ENCODE measurements at places on chromosomes 3 and 15. TPM values are rescaled to one million over a fixed set of nuclear protein-coding genes. Genes with fewer than 3 reads are reported as not detected.

DNA sequence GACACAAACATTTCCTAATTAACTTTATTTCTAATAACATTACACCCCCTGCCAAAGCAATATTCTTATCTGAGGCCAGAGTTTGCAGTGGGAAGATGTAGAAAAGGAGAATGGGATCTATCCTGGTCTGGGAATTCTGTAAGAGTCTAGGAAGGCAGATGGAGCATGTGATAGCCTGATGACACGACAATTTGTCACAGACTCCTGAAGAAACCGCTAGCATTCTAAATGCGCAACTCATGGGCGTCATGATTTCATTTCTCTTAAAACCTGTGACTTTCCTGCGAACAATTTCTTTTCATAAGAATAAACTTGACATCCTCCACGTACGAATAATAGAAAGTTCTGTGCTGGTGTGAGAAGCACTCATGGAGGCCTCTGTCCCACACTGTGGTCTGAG lies 72.9 kb upstream of the ATP10A start:
- no peaks in the 10 kb centered on the region for H3K27me3 ChIP-seq
- H3K36me3 ChIP-seq: no peaks in the 10 kb centered on the region
- H3K4me1 ChIP-seq: peaks cover 21% of the 10 kb centered on the region
- no peak overlapping the region for H3K27ac ChIP-seq
- no peak for DNase-seq

DNA sequence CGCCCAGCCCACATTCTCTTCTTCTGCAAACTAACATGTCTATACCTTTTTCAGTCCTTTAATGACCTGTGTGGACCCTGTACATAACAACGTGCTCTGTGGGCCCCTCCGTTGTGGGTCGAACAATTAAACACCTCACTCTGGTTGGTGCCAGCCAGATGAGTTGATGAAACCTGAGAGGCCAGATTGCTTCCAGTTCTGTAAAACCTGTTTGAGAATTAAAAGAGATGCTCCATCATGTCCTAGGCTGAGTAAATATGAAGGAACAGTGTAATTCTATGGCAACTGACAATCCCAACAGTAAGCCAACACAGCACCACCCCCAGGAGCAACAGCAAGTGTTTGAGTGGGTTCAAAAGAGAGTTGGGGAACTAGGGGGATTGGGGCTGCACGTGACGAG lies 5.7 kb upstream of the THBS1 start:
- no peak overlapping the region for H3K27ac ChIP-seq
- no peak overlapping the region for H3K4me3 ChIP-seq
- no peaks in the 10 kb centered on the region for H3K27me3 ChIP-seq
- H3K4me1 ChIP-seq: peaks cover 34% of the 10 kb centered on the region

DNA sequence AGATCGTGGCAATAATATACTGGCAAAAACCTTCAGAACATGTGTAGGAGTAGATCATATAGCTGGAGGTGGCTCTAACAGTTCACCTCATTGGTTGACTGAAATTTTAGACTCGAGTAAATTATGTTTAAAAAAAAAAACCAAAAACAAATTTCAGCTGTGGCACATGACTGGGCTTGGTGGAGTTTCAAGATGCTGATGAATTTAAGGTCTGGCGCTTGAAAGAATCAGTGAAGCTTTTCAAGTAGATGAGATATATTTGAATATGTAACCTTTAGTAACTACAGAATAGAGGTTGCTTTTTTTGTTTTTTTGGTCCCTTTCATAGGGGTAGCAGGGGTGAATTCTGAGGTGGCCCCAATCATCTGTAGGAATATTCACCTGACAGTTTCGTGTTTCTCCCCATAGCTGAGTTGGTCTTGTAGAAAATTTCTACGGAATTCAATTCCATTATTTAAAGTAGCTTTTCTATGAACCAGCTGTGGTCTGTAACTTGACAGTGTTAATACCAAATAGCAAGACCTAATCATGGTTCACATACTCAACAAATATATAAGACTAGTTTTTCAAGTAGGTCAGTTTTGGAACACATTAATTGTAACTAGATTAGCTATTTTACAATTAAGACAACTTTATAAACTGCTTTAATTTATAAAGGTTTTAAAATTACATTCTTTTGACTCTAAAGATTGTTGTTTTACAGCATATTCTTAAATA lies 65.6 kb downstream of the MAP4 start:
- no peak overlapping the region for H3K27ac ChIP-seq
- no peak overlapping the region for H3K4me3 ChIP-seq
- H3K27me3 ChIP-seq: no peaks in the 10 kb centered on the region
- DNase-seq: no peak

DNA sequence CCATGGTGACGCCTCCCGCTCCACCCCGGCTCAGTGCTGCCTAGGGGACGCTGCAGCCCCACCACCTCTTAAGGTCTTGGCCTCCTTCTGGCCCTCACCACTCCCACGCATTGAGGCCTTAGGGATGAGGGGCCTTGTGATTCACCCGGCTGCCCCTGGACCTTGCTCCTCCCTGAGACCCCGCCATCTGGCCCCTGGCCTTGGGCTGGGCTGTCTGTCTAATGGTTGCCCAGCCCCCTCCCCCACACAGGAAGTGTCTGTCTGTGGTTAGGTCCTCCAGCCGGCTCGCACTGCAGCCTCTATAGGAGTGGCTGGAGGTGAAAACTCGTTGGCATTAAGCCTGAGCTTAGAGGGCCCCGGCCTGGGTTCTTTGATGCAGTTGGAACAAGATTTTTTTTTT lies 21.5 kb upstream of the MTHFS start:
- no peaks in the 10 kb centered on the region for H3K27me3 ChIP-seq
- H3K27ac ChIP-seq: no peak overlapping the region
- no peak overlapping the region for H3K4me3 ChIP-seq
- peaks cover 7% of the 10 kb centered on the region for H3K4me1 ChIP-seq
- no peak for DNase-seq

DNA sequence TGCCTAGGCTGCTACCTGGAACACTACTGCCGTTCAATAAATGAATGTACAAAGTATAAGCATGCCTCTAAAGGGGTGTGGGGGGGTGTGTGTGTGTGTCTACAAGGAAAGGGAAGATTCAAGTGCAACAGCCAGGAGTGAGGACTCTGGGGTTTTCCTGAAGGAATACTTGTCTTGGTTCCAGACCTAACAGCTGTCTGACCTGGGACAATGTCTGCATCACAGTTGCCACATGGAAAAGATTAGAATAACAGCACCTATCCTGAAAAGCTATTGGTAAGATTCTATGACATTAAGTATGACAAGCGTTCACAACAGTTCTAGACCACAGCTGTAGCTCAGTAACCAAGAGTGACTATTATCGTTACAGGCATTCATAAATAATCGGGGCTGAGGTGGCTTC lies 345.2 kb downstream of the FOXP1 start:
- DNase-seq: no peak
- peaks cover 52% of the 10 kb centered on the region for H3K4me1 ChIP-seq
- H3K4me3 ChIP-seq: no peak overlapping the region
- no peaks in the 10 kb centered on the region for H3K36me3 ChIP-seq
- no peaks in the 10 kb centered on the region for H3K27me3 ChIP-seq

- no peaks in the 10 kb centered on the region for H3K36me3 ChIP-seq
- peaks cover 15% of the 10 kb centered on the region for H3K4me1 ChIP-seq
- no peak overlapping the region for H3K27ac ChIP-seq
These were observed 105.4 kb downstream of the LINGO1 start for GRCh38 chr15:77527164-77527778.

DNA sequence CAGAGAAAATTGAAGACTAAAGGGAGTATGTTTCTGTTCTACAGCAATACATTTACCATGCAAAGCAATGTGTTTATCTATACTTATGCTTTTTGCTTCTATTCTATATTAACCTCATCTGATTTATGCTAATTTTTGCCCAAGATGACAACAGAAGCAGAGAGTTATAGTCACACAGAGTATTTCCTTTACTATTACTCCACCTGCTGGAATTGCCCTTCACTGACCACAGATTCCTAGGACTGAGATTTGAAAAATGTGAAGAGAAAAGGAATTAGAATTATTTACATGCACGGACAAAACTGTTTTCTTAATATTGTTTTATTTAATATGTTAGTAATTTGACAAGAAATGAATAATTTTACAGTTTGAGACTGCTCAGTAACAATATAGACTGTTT lies 745.6 kb downstream of the VGLL3 start:
- DNase-seq: no peak
- H3K27ac ChIP-seq: no peak overlapping the region
- no peaks in the 10 kb centered on the region for H3K4me1 ChIP-seq

DNA sequence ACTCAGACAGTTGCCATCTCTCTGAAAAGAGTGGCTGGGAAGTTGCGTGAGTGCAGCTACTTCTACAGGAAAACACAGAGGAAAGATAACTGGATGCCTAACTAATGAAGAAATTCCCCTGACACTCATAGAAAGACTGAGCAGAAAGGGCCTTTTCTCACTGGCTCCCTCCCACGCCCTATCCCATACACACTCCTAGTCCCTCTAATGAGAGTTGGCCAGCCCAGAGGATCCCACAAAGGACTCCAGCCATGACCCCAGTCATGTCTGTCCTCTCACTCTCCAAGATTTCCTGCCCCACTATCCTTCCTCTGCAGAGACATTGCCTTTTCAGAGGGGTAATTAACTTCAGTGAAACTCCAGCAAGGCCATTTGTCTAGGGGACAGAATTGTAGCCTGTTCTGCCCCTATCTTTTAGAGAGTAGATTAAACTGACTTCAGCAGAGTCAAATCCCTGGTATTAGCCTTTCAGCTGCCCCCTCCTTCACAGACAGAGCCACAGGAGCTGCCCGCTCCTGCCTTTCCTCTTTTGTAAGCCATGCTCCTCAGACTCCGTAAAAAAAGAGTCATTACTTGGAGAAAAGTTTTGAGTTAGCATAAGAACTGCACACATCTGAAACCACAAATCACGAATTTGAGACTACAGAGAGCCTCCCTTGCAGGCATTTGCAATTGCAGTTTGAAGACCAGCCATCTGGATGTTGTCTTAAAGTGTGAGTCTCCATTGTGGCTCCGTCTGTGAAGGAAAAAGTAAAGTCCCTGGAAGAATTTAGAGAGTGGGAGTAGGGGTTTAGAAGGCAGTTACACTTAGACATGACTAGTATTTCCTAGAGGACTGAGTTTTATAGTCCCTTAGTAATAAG lies 129.1 kb upstream of the SEMA6D start:
- H3K4me3 ChIP-seq: no peak overlapping the region
- no peaks in the 10 kb centered on the region for H3K4me1 ChIP-seq
- no peak for DNase-seq
- no peaks in the 10 kb centered on the region for H3K27me3 ChIP-seq
- no peak overlapping the region for H3K27ac ChIP-seq

- no peak overlapping the region for H3K27ac ChIP-seq
- no peak overlapping the region for H3K4me3 ChIP-seq
- H3K36me3 ChIP-seq: no peaks in the 10 kb centered on the region
- no peaks in the 10 kb centered on the region for H3K27me3 ChIP-seq
These were observed 57.7 kb downstream of the PRTG start for GRCh38 chr15:55685286-55685685.

- H3K27me3 ChIP-seq: no peaks in the 10 kb centered on the region
- no peak overlapping the region for H3K27ac ChIP-seq
- H3K4me1 ChIP-seq: peaks cover 9% of the 10 kb centered on the region
- no peak for DNase-seq
These were observed 598.3 kb upstream of the ZNF385D start for GRCh38 chr3:22349215-22349851.

DNA sequence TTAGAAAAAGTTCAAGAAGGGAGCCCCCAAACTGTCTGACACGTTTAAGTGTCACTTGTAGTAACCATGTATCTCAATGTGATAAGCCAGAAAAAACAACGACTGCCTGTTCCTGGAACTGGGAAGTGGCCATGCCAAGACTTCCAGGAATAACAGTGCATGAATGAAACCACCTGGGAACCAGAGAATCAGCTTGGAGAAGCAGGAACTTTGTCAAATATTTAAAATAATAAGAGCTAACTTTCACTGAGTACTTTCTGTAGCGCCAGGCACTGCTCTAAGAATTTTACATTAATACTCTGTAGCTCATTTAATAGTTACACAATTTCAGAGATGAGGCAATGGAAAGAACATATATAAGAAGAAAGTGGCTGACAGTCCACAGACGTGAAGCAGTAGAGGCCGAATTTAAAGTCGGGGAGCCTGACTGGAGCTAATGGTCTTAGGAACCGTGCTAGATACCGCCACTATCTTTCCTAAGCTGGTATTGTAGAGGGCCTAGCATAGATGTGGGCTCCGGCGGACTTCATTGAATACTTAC lies 876 bp downstream of the PLSCR1 start:
- H3K36me3 ChIP-seq: no peaks in the 10 kb centered on the region
- H3K27me3 ChIP-seq: no peaks in the 10 kb centered on the region
- H3K4me3 ChIP-seq: peak overlapping the region; percentile 81
- no peak for DNase-seq
- peak overlapping the region; percentile 98 for H3K27ac ChIP-seq

GRCh38 chr15:85470563-85471271 lies 90.3 kb downstream of the AKAP13 start:
- peaks cover 39% of the 10 kb centered on the region for H3K4me1 ChIP-seq
- no peak for DNase-seq

DNA sequence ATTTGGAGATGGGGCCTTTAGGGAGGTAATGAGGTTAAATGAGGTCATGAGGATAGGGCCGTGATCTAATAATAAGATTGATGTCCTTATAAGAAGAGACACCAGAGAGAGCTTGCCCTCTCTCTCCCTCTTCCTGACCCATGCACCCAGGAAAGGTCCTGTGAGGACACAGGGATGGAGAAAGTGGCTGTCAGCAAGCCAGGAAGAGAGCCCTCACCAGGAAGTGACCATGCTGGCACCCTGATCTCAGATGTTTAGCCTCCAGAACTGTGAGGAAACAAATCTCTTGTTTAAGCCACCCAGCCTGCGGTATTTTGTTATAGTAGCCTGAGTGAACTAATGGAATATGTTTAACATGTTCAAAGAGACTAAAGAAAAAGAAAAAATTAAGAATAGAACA lies 15.3 kb upstream of the GNB5 start:
- DNase-seq: no peak
- no peak overlapping the region for H3K27ac ChIP-seq
- H3K4me3 ChIP-seq: no peak overlapping the region
- H3K36me3 ChIP-seq: peaks cover 14% of the 10 kb centered on the region

GRCh38 chr3:14883226-14883625 lies 64.2 kb upstream of the NR2C2 start:
- peaks cover 14% of the 10 kb centered on the region for H3K4me1 ChIP-seq
- H3K27ac ChIP-seq: no peak overlapping the region
- DNase-seq: no peak

- peaks cover 19% of the 10 kb centered on the region for H3K4me1 ChIP-seq
- H3K27me3 ChIP-seq: no peaks in the 10 kb centered on the region
- no peak overlapping the region for H3K27ac ChIP-seq
These were observed 84.3 kb downstream of the FLNB start for GRCh38 chr3:58092521-58092920.

DNA sequence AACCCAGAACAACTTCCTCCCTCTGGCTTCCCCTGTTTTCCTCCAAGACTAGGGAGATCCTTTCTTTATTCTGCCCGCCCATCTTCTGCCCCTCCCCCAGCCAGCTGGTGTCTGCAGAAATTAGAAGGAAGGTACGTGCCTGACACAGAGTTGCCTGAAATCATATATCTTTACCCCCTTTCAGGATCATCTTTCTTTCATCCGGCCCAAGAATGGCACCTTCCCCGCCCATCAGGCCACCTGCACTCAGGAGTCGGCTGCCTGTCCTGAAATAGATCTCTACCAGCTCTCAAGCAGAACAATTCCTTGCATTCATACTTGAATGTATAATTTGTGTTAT lies 133.7 kb downstream of the VGLL4 start:
- H3K36me3 ChIP-seq: no peaks in the 10 kb centered on the region
- no peak overlapping the region for H3K4me3 ChIP-seq
- DNase-seq: no peak

CCR8 gene
- not detected for total RNA-seq

LARP6 gene
- total RNA-seq: 36.3 TPM

SNURF gene
- total RNA-seq: 7.4 TPM

ISL2 gene
- 3.3 TPM for total RNA-seq

OR5H15 gene
- not detected for total RNA-seq

CSPG5 gene
- 1.2 TPM for total RNA-seq
